ENCODE measurements at places on chromosomes 5 and 9.

DNA sequence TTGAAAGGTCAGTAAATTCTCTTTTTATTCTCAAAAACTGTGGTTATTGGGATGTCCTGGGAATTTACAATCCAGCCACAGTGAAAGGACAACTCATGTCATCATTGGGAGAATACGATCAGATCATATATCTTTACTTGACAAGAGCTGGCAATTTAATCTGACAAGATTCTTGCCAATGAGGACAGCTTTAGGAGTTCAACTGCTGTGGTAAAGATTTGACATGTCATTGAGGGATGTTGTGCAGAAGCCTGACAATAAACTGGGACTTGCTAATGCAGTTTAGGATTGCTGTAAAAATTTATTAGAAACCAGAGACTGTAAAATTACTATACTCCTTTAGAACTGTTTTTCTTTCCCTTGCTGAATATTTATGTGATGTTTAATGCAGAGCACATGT is 1131.0 kb downstream of the MAT2B start:
- no peak for DNase-seq

GRCh38 chr9:131747352-131747751 is 7.5 kb upstream of the RAPGEF1 start:
- DNase-seq = no peak

- DNase-seq = no peak
These were observed 185.0 kb upstream of the ELL2 start for GRCh38 chr5:96146675-96147074.

DNA sequence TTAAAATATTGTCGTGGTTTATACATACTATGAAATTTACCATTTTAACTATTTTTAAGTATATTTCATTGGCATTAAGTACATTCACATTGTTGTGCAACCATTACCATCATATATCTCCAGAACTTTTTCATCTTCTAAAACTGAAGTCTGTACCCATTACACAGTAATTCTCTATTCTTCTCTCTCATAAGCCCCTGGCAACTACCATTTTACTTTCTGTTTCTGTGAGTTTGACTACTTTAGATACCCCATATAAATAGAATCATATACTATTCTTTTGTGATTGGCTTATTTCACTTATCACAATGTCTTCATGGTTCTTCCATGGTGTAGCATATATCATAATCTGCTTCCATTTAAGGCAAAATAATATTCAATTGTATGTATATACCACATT is 30.3 kb downstream of the NDUFS4 start:
- no peak for DNase-seq

DNA sequence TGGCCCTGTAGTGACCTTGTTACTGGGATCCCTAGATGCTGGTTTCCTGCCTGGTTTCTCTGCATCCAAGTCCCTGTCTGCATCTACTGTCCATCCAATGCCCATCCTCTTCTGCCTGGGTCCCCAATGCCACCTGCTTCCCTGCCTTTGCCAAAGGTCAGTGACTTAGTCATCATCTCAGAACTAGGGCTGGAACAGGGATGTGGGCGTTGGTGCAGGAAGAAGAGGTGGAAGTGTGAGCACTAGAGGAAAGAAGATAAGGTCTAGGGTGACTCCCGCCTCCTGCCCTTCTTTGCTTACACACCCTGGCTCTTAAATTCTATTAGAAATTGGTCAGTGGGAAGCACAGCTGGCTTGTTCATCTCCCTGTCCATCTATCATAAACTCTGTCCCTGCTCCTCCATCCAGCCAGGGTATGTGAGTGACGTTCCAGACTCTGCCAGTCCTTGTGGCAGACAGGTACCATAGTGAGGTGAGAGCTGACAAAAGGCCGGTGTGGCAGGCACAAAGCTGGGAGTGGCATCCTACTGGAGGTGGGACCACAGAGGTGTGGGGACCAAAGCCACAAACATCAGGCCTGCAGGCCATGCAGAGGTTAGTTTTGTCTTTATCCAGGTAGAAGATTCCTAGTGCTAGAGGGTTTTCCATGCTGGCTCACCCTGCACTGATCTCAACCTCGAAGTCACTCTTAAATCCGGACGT is 9.2 kb downstream of the PTPN3 start:
- DNase-seq = no peak

DNA sequence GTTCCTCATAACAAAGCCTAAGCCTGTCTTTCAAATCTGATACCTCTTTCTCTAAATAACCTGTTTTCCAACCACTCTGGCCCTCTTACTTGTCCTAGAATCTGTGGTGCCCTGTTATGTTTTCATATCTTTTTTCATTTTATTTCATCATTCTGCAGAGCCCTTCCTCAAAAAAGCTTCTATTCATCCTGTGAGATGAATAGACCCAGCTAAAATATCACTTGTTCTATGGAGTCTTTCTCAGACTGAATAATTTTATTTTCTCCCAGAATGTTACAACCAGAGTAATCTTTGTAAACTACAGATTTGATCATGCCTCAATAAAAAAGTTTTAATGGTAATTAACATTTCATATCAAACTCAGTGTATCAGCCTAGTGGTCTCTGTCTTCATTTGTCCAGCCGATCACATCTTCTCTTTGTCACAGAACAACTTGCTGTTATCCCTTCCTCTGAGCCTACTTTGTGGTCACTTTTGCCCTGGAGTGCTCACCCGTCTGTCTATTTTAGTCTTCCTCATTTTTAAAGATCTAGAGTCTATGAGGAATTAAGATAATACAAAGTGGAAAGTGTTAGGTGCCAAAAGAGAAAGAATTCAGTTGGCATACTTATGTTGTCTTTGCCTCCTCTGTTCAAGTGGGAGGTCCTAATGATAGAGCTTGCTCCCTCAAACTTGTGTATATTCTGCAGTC is 77.8 kb downstream of the ZCCHC7 start:
- DNase-seq = no peak

DNA sequence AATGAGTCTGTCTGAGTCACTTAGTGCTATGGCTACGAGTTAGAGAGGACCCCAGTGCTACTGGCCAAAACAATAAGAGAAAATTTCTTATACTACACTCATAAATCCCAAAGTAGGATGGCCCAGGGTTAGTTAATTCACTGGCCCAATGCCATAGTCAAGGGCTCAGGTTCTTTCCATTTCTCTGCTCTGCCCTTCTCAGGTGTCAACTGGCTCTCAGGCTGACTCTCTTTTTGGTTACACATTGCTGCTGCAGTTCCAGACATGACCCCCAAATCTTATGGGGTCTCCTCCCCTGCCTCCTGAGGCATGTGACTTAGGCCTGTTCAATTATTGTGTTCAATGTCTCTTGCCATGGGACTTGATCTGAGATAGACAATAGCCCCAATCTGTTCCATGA is 70.4 kb downstream of the ARHGEF37 start:
- DNase-seq = no peak

DNA sequence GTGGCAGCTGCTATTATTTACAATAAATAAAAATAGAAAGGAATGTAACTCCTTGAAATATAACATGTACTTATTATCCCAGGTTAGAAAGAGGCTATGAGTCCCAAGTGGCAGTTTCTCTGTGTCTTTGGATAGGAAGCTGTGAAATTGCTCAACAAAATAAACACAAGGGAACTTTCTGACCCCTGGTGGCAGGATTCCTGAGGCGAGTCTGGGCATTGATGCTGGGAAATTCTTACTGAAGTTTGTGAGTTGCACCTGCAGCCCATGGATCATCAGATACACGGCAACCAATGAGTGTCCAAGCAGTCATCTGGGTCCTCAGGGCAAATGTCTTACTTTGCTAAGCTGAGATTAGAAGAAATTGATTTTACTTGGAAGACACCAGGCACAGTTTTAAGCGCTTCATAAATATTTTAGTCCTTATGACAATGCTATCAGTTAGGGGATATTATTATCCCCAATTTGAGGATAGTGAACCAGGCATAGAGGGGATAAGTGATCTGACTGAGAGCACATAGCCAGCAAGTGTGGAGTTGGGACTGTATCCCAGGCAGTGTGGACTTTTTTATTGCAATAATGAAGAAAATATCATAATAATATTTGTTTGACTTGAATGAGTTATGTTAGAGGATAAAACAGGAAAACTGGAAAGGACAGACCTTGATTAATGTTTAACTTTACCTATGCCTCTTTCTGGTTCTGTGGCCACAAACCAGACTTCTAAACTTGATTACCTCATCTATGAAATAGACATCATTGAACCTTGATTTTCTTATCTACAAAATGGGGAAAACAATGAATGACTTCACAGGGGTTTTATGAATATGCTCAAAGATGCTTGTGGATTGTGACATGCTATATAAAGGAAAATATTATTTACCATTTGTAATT is 265.5 kb upstream of the ADAMTSL1 start:
- no peak for DNase-seq

GRCh38 chr9:137605121-137606004 is at the start of gene ARRDC1:
TSS of gene ARRDC1 (plus strand) at chr9:137605686. CDS start at chr9:137605718, 32 bp downstream.
- peak; percentile 90 for DNase-seq
